ENCODE measurements at places on chromosomes 1 and 21.

- no peak for DNase-seq
Observed at GRCh38 chr1:54709547-54710292, 5.9 kb upstream of the TTC4 start.

DNA sequence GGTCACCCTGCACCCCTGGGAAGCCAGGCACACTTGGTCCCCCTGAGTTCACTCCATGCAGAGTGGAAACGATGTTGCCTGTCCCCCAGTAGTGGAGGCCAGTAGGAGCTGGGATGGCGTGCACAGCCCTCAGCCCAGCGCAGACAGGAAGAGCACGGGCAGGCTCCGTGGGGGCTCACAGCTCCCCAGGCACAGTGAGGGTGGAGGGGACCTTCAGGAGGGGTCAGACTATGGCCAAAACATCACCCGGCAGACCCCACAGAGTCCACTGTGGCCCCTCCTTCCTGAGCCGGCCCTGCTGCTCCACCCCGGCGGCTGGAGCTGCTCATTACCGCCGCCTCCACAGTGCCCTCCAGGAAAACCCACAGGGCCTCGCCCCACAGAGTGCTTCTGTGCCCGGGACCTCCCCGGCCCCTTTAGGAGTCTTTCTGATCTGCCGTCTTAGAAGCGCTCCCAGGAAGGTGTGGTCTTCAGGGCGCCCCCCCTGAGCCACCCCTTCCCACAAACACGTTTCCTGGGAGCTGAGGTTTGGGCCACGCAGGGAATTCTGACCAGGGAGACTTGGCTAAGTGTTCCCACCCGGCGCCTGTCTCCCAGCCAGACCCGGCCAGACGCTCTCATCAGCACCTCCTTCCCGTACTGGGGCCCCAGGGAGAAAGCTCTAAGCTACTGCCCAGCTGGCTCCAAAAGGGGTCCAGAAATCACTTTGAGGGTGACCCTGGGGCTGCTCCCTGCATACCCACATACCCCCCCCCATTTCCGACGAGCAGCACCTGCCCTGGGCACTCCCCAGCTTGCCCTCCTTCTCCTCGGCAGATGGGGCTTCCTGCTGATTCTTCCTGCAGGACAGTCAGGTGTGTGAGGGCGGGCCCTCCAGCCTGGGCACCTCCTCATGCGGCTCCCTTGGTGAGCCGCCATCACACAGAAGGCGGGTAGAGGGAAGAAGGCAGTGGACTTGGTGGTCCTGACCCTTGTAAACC, 38.8 kb downstream of the RIPK4 start:
- no peak for DNase-seq

- no peak for DNase-seq
Observed at GRCh38 chr1:21932127-21932526, 5.0 kb downstream of the HSPG2 start.

- no peak for DNase-seq
Observed at GRCh38 chr1:184358256-184358655, 28.6 kb upstream of the C1orf21 start.

DNA sequence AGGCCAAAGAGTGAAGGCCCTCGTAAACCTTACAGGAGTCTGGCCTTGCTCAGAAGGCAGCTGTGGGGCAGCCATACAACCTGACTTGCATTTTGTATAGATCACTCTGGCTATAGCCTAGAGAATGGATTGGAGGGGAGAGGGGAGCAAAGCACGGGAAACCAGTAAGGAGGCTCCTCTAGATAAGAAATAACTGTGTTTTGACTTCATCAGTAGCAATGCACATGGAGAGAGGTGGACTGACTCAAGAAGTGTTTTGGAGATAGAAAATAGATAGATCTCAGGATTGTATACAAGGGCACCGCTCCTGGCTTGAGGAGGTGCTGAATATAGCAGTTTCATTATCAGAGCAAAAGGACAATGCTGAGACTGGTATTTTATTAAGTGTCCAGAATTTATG, 26.5 kb downstream of the ELAPOR1 start:
- no peak for DNase-seq

DNA sequence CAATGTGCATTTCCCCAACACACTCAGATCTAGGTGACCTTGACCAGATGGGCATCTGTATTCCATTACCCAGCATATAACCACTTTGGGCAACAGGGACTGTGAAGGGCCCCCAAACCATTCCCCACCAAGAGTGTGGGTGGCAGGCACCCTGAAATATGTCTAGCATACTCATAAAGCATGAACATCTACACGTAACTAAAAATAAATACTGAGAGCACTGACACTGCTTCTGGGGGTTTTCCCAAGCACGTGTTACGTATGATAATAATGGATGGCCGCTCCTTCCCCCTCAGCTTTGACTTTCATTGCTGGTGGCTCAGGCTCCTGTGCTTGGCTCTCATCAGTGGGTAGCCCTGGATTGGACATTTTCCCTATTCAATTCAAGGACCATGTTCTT, 39.1 kb downstream of the IGSF3 start:
- DNase-seq = peak; percentile 6

DNA sequence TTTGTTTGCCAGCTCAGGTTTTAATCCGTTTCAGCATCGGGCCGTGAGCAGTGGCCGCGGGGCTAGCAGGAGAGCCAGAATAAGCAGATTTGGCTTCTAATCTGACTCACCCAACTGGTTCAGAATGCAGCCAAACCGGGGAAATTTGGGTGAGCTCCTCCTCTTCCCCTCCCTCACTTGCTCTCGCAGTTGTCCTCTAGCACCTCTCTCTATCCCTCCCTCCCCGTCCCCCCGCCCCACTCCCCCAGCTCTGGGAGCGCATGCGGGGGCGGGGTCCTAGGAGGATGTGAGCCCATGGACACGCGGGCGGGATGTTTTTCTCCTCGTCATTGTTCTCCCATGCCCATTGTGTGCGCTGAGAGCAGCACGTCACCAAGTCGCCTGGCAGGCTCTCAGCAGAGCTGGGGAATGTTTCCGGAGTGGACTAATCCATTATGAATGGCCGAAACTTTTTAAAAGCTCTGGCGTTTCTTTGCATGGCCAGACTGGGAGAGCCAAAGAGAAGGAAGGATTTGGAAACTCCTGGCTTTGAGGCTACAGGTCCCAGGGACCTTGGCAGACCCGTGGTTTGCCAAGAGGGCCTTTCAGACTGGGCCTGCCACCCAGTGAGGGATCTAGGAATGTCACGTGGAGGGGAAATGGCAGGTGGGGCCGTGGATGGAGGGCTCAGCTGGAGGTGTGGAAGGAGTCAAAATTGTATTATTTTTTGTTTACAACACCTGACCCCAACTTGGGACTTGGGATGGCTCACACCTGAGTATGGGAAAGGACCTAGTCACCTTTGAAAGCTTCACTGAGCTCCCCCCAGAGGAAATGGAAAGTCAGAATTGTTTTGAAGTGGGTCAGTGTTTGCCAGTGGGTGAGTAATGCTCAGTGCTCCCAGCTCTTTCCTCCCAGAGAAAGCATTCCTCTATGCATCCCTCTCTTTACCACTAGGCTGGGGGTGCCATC, 39.2 kb downstream of the CDK18 start:
- peak; percentile 43 for DNase-seq

DNA sequence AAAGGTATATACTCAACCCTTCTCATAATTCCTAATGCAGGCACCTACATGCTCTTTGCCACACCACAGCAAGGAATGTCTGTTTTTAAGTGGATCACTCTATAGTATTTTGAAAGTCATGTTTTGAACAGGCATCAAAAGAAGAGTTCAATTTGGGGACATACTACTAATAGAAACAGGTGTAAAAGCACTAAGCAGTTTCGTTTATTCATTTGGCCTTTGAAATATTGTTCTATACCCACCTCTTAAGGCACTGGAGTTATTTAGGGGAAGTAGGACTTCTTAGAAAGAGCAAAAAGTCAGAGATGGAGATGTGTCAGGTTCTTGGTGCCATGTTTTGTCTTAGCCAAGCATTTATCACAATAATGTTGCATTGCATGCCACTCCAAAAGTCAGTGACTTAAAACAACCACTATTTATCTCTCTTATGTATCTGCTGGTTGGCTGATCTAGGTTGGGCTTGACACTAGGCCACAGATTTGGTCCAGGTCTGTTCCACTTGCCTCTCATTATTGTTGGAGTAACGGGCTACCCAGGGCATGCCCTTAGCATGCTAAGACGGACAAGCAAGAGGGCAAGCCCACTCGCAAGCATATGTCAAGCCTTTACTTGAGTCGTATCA, 107.5 kb downstream of the RGL1 start:
- DNase-seq = no peak

DNA sequence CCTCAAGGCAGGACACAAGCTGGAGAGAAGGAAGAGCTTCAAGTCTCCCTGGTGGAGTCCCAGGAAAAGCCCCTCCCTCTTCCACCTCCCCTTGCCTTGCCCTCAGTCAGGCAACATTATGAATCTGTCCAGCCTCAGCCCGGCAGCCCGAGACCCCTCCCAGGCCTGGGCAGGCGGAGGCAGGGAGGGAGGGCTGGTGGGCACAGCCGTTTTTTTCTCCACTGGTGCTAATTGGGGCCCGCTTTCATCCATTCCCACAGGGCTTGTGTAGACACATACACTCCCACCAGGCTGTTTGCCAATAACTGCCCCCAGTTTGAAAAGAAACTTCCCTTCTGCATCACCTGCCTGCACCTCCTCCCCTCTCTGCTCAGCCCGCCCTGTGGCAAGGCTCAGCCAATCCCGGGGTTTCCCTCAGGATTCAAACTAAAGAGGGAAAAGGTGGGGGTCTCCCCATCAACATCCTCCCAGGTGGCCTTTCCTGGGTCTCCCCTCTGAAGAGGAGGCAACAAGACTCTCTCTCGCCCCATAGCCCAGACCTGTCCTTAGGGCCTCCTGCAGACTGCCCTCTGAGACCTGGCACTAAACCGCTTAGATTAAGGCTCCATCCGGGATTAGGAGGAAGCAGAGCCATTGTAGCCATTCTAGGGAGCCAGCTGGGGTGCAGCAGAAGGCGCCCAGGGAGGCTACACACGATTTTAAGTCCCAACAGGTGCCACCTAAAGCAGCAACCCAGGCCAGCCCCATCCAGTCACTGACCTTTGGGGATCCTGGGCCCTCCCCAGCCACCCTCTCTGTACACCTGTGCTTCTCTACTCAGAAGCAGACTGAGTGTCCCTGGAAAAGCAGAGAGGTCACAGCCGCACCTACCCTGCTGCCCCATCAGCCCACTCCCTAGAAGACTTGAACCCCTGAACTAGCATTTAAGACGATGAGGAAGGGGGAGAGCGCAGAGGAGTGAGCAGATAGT, 3.5 kb downstream of the IGSF9 start:
- DNase-seq = no peak

- no peak for DNase-seq
Observed at GRCh38 chr1:89931964-89932363, 62.9 kb upstream of the ZNF326 start.
